ENCODE measurements at places on chromosomes 7 and 10. TPM values are rescaled to one million over a fixed set of nuclear protein-coding genes. Genes with fewer than 3 reads are reported as not detected.

- no peak for DNase-seq
These were observed 337.4 kb downstream of the PRPF18 start for GRCh38 chr10:13924040-13924725.

- DNase-seq = no peak
These were observed 147.9 kb upstream of the FAM20C start for GRCh38 chr7:44541-44896.

DNA sequence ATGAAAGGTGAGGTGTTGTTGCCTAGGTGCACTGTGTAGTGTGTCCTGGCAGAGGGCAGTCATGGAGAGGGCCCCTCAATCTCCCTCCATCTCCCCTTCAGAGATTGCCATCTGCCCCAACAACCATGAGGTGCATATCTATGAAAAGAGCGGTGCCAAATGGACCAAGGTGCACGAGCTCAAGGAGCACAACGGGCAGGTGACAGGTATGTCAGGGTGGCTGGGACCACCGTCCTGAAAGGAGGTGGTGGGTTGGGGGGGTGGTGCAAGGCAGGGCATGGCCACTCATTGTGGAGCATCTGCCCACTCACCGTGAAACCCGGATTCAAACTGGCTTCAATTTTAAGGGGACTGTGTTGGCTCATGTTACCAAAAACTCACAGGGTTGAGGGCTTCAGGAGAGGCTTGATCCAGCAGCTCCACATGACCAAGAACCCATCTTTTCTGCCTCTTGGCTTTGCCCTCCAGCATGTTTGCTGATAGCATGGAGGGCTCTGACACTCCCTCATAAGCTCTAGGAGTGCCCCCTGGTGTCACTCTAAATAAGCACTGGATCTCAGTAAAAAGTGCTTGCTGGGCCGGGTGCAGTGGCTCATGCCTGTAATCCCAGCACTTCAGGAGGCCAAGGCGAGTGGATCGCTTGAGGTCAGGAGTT is 12.2 kb downstream of the ARPC1B start:
- DNase-seq = no peak

DNA sequence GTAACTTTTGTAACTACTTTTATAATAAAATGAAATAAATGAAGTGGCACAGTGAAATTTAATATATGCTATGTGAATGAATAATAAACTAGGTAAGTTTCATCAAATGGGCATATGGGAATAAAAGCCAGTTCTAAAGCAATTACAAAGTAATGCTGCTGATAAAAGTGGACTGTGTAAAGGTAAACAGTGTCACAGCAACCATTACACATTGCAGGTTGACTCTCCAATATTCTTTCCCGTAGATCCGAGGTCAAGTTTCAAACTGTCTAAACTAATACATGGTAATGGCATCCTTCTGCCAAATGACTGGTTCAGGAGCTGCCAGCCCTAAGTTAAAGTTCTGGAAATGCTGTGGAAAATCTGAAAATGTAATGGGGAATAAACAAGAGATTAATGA is 6.0 kb downstream of the HIBADH start:
- no peak for DNase-seq

DNA sequence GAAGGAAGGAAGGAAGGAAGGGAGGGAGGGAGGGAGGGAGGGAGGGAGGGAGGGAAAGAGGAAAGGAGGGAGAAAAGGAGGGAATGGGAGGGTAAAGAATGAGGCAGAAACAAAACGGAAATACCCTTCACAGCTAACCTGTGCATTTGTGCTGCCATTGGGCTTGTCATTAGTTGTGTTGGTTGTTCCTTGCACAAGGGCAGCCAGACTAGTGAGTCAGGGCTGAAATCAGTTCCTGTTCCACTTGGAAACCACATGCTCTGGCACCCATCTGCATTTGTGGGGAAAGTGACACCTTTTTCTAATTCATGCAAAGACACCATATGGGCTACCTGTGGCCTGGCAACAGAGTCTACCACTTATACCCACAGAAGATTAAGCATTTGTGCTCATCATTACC is 1004.0 kb upstream of the C7orf33 start:
- no peak for DNase-seq

DNA sequence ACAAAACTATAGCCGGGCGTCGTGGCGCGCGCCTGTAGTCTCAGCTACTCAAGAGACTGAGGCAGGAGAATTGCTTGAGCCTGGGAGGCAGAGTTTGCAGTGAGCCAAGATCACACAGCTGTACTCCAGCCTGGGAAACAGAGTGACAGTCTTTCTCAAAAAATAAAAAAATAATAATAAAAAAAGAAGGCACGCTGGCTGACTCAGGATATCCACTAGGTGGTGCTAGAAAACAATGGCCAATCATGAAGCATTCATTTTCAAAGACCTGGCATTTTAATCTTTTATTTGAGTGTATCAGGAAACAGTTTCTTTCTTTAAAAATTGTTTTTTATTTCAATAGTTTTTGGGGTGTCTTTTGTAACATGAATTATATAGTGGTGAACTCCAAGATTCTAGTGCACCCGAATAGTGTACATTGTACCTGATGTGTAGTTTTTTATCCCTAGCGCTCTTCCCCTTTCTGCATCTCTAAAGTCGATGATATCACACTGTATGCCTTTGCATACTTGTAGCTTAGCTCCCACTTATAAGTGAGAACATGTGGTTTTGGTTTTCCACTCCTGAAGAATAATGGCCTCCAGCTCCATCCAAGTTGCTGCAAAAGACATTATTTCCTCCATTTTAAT is 88.6 kb downstream of the LYZL1 start:
- DNase-seq = no peak

DNA sequence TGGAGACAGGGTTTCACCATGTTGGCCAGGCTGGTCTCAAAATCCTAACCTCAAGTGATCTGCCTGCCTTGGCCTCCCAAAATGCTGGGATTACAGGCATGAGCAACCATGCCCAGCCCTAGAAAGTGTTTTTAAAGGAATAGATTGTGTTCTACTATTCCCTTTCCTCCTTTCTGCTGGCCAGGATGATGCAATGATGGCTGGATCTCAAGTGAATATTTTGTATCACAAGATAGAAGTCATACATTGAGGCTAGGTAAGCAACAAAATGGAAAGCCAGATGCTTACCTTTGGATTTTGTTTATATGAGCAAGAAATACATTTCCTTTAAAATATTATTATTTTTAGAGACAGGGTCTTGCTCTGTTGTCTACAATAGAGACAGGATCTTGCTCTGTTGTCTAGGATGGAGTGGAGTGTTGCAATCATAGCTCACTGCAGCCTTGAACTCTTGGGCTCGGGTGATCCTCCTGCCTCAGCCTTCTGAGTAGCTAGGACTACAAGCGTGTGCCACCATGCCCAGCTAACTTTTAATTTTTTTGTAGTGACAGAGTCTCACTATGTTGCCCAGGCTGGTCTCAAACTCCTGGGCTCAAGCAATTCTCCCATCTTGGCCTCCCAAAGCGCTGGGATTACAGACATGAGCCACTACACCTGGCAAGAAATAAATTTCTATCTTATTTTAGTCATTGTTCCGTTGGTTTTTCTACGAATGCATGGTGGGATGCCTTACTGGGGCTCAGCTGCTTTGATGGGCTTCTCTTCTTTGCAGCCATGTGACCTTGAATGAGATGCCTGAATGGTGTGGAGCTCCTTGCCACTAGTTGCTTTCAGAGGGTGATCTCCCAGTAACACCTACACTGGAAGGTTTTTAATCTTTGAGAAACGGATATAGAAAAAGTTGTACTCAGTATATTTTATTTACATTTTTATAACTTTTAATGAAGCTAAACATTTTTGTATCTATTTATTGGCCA is 5.8 kb upstream of the AEBP1 start:
- DNase-seq = no peak

- no peak for DNase-seq
These were observed 17.0 kb downstream of the TMEM130 start for GRCh38 chr7:98852826-98853225.

DNA sequence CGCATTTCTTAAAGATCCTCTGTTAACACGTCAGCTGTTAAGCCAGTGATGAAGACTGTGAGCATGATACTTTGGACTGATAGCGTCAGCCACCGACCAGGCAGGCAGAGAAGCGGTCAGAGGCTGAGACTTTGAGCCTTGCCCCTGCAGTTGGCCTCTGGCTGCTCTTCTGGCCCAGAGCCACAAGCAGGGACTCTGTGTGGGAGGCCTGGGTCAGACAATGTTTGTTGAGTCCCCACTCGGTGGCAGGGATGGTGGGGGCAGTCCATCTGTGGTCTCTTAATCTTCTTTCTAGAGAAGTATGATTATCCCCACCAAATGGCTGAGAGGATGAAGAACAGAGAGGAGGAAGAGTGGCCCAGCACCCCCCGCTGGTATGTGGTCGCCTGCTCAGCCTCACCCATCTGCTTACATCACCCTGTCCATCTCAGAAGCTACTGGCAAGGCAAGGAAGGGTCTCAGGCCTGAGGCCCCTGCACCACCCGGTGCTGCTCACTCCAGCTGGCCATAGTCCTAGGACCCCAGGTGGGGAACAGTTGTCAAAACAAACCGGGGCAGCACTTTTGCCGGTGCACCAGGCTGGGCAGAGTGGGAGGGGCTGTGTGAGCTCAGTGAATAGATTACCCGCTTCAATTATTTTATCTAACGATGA is 202.9 kb downstream of the GRID1 start:
- no peak for DNase-seq

GRCh38 chr10:118957966-118958365 is 71.5 kb upstream of the NANOS1 start:
- DNase-seq = no peak

DNA sequence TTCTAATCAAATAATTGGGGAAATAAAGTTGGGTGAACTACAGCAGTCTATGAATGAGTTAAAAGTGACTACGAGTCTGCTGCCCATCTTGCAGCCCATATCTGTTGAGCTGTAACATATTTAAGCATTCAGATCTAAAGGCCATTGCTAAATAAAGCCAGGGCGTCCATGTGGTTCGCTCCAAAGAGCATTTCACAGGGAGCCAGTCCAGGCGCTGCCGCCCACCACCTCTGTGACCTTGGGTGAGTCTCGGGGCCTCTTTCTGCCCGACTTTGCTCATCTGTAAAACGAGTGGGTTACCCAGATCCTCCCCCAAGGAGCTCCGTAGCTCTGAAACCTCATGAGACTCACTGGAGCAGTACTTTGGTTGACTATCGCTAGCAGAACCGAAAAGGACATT is 223.1 kb downstream of the CUX1 start:
- no peak for DNase-seq

DNA sequence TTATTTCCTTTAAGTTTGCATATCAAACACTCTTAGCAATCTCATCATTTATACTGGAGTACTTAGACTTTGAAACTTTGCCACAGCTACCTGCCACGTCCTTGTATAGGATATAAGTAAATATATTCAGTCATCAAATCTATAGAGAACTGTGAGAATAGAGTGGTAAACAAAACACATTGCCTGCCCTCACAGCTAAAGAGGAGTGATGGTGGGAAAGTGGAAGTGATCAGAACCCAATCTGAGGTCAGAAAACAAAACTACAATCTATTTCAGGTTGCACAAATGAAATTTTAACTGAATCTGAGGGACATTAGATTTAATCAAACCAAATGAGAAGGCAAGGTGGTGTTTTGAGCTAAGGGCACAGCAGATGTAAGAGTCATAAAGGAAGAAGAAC is 74.8 kb downstream of the ZEB1 start:
- no peak for DNase-seq

ANXA11 gene
- total RNA-seq = 120 TPM

AGBL3 gene
- 8.8 TPM for total RNA-seq

UROS gene
- 45.0 TPM for total RNA-seq

All from progenitor cell of endocrine pancreas (in vitro differentiated cells).